ENCODE measurements at places on chromosomes 13 and 19.

- no peak for DNase-seq
Measured at GRCh38 chr19:28520998-28521568, 691.9 kb downstream of the UQCRFS1 start.

DNA sequence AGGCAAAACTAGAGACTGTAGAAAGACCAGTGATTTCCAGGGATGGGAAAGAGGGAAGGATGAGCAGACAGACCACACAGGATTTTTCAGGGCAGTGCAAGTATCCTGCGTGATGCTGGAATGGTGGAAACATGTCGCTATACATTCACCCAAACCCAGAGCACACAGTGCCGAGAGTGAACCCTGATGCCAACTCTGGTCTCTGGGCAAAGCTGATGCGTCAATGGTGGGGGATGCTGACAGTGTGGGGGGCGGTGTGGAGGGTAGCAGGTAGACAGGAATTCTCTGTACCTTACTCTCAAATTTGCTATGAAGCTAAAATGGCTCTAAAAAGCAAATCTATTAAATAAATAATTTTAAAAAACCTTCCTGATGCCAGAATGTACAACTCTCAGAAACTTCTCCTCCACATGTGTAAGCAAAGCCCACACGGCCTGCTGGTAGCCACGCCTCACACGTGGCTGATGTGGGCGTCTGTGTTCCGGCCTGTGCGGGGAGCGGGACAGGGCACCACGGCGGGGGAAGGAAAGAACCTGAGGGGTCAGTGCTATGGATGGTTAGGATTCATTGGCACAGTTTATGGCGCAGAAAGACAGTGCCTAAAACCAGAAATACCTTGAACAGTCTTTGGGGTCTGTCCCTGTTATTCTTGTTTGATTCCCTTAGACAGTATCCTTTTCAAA, 23.9 kb downstream of the CARS2 start:
- no peak for DNase-seq

DNA sequence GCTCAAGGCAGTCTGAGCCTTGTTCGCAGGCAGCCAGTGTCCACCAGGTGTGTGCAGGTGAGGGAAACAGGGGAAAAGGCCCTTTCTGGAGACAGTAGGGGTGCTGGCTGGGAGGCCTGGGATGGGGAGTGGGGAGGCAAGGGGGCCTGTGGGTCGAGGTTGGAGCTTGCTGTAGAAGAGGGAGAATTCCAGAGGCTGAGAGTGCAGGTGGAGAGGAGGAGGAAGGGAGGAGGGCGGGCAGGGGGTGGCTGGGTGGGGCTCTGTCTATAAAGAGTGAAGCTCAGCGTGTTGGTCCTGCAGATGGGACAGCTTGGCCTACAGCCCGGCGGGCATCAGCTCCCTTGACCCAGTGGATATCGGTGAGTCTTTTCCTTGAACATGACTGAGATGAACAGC, at the start of gene CCL25:
Gene CCL25 (plus strand): TSS at position 297 of the 396 bp plus-strand sequence. CDS start 290 bp downstream, outside the sequence.
- DNase-seq = no peak

GRCh38 chr19:23062921-23063320, 53.9 kb upstream of the ZNF730 start:
- DNase-seq = no peak

DNA sequence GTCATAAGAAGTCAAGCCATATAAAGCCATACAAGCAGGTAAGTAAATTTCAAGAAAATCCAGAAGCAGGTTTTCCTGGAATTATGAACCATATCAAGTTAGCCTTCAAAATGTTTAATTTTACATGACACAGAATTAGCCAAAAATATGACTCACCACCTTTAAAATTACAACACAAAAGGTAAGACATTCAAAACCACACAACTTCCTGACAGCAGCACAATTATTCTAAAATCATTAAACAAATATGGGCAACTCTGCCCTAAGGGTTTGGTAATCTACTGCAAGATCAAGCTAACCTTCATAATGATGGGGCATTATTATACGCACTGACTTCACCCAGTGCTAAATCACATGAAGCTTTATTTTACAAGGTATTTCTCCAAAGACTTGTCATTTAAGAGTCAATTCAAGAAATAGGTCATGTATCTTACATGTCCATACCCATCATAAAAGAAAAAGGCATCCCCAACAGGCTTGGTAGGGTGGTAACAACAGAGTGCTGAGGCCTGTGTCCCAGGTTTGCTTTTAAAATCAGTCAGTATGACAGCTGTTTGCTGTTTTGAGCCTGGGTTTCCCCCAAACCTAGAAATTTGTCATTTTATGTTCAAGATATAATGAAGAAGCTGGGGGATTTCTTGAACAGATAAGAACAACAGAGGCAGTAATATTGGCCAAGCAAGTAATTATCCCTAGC, 15.2 kb downstream of the RCBTB1 start:
- DNase-seq = no peak

DNA sequence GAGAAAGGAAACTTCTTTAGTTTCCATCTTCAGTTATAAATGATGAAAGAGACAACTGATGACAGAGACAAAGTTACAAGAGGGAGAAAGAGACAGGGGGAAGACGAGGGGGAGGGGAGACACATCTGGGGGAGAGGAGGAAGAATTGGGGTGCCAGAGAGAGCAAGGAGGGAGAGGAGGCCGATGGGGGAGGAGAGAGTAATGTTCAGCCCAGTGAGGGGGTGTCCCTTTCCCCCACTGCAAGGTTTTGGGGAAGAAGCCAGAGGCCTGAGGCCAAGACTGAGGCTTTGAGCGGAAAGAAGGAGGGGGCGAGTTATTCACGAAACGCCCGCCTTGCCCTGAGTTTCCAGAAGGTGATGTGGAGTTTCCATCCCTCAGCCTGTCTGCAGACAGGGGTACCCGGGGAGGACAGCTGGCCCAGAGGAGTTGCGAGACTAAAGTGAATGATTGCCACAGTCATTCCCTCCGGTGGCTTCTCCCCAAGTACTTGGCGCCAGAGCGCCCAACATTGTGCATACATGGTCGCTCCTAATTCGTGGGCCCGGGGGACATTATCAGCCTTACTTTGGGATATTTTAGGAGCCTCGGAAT, 558 bp upstream of the PPAN start:
- DNase-seq = no peak

DNA sequence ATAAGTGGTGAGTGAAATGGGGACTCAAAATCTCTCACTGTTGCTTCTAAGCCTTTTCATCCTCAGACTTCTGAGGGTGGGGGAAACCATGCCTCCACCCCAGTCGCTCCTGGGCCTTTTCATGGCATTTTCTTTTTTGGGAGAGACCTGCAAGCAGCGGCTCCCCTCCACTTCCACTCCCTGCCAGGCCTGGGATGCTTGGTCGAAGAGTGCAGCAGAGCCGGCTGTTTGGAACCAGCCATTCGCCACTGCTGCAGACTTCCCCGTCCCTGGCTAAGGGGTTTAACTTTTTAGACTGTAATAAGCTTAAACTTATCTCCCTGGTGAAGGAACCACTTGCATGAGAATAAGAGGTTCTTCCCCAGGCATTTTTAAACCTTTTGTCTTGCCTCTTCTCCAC, 617.2 kb downstream of the PCDH9 start:
- no peak for DNase-seq

GRCh38 chr19:28292822-28293500, 920.0 kb downstream of the UQCRFS1 start:
- DNase-seq = no peak

- DNase-seq = no peak
Measured at GRCh38 chr13:97234742-97235141, 12.6 kb downstream of the MBNL2 start.

DNA sequence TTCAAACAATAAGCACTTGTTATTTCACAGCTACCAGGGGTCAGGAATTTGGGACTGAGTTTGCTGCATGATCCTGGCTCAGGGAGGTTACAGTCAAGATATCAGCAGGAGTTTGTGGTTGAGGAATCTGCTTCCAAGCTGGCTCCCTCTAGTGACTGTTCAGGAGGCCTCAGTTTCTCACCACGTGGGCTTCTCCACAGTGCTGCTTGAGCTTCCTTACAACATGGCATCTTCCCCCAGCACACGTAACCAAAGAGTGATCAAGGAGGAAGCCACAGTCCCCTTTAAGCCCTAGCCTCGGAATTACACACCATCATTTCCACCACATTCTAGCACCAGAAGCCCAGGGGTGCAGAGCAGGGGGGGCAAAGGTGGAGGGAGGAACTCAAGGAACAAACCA, 28.8 kb downstream of the CELF5 start:
- DNase-seq = no peak

DNA sequence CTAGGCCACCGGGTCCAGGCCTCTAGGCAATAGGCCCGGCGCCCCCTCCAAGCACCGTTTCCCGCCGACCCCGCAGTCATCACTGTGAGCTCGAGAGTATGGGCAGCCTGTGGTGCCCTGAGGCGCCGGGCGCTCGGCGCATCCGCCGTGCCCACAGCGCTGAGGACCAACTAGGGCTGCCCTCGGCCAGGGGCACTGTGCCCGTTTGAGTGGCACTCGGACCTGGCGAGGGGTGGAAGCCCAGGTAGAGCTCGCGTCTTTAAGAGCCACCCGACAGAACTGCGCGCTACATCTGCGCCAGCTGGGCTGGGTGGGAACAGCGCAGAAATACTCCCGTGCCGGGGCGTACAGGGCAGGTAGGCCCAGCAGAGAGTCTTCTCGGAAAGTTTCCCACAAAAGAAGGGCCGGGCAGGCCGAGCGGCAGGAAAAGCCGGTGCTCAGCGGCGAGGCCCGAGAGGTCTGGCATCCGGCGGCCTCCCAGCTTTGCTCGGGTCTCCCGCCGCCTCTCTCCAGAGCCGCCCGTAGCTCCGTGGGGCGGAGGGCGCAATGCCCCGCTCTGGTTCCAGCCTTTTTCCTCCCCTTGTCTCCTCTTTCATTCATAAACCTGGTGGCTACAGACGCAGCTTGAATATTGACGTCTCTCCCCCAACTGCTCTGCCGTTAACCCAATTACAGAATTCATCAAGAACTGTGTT, 5.4 kb upstream of the SOX1 start:
- no peak for DNase-seq

DNA sequence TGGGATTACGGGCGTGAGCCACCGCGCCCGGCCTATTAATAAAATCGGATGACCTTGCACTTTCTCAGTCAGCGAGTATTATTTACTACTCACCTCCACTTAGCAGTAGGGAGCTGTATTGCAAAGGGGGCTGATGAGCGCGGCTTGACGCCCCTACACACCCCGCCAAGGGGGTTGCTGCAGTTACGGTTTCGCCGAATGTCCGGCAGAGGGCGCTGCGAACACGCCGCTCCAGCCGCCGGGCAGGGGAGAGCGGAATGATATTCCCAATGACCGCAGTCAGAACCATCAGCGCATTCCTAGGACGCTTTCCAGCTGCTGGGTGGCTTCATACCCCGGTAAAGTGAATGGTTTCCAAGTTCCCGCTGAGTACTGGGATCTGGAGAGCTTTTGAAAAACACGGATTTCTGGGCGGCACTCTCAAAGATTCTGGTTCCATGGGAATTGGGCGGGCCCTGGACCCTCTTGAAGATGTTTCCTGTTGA, 30.0 kb upstream of the TPT1 start:
- no peak for DNase-seq

DNA sequence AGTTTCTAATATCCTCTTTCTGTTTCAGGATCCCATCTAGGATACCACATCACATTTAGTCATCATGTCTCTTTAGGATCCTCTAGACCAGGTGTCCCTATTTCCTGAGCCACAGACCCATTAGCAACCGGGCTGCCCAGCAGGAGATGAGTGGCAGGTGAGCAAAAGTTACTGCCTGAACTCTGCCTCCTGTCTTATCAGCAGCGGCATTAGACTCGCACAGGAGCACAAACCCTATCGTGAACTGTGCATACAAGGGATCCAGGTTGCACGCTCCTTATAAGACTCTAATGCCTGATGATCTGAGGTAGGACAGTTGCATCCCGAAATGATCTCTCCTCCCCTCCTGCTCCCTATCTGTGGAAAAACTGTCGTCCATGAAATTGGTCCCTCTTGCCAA, 7.8 kb upstream of the CEBPG start:
- DNase-seq = no peak

DNA sequence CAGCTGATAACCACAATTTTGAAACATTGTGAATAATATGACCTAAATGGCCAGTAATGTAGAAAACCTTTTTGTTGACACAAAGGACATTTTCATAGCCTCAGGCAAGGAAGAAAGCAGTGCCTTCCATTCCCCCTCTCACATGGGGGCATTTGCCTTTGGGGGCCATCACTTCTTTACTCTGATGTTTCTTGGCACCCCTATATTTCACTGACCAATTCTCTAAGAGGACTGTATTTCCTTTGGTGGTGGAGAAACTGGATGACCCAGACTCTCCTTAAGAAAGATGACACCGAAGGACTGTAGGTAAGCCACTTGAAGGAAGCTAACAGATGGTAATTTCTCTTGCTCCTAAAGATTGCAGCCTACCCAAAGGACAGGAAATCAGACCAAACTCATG, 254.6 kb downstream of the DCLK1 start:
- DNase-seq = no peak

DNA sequence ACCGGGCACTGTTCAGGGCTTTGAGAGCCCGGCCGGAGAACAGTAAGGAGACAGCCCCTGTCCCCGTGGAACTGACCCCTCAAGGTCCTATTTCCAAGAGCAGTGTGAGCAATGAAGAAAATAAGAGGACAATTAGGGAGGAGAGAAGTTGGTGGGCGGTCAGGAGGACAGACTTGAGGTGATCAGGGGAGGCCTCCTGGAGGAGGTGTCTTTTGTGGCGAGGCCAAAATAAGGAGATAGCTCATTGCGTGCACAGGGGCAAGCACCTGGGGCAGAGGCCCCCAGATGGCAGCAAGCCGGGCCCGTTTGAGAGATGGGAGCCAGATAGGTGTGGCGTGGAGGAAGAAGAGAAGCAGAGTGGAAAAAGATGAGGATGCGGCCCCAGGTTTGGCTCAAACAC, 2.8 kb upstream of the LRRC4B start:
- no peak for DNase-seq

GRCh38 chr19:7544626-7545025, 9.1 kb downstream of the PNPLA6 start:
- DNase-seq = peak; percentile 2

DNA sequence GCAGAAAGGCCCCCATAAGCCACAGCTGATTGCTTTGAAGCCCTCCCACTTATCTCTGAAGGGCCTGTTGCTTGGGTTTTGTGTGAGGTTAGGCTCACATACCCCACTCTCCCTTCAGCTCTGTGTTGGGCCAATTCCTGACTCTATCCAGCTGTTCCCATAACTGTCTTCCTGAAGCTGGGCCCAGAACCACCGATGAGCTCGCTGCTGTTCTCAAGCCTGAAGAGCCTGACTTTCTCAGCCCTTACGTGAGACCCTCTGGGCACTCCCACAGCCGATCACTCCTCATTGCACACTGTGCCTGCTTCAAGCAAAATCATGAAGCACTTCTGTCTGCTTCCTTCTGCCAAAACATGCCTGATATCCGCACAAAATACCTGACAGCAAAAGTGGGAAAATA, 124.1 kb downstream of the CRYL1 start:
- no peak for DNase-seq

Measured in amygdala (tissue), 56 donors.